ENCODE measurements at places on chromosomes 7 and 10. TPM values are rescaled to one million over a fixed set of nuclear protein-coding genes. Genes with fewer than 3 reads are reported as not detected.

Gene GPR15LG
- polyA plus RNA-seq: not detected

Gene LMOD2
- polyA plus RNA-seq: not detected

Gene NKX6-2
- 5.9 TPM for polyA plus RNA-seq

Gene CLRN3
- polyA plus RNA-seq: 0.27 TPM

Gene MLXIPL
- polyA plus RNA-seq: 2.0 TPM

Gene COBL
- polyA plus RNA-seq: 7.5 TPM

Gene HYAL4
- polyA plus RNA-seq: 0.09 TPM
